ENCODE measurements at places on chromosomes 5 and 9.

GRCh38 chr5:173933901-173934300, 45.8 kb downstream of the CPEB4 start:
- ATAC-seq = no peak

DNA sequence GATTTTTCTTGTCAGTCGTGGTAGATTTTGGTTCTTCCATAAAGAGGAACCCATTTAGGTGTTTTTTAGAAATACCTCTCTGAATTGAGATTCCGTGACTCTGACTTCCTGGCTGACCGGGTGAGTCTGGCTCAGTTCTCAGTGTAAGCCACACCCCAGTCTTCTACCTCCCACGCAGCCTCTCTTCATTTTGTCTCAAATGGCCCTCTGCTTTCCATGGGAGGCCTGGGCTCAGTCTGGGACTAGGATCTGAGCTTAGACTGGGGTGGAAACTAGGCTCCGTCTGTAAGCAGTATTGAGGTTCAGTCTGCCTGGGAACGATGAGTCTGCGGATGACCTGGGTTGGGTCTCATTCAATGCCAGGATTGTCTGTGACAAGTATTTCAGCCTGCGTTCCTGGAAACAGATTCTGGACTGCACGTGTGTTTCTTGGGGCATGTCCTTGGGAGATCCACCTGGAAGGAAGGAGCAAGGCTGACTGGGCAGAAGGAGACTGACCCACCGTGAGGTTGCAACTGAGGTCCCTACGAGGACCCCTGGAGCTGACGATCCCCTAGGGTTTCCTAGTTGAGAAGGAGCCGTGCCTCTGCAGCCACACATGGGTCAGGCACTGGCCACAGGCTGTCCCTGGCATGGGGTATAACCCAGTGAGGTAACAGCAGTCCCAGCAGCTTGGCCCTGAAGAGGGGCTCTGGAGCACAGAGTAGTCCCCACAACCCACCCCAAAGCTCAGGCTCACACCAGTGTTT, 12.4 kb upstream of the CRB2 start:
- peak; percentile 67 for ATAC-seq

GRCh38 chr5:116320486-116320885, 235.7 kb downstream of the COMMD10 start:
- no peak for ATAC-seq

DNA sequence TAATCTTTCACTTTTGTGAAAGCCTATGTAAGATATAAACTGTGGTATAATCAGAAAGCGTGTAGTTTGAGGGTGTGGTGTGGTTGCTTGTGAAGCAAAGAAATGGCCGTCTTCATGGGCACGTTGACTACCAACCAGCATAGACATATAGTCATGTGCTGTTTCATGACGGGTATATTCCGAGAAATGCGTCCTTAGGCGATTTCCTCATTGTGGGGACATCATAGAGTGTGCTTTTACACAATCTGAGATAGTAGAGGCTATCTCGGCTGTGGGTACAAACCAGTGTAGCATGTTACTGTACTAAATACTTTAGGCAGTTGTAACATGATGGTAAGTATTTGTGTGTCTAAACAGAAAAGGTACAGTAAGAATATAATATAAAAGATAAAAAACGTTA, 79.7 kb upstream of the LRRC70 start:
- no peak for ATAC-seq

Measured in stimulated activated memory B cell treated with anti-CD40 and anti-IgM and Interleukin-4, amounts not matched to agents 10 μg/mL and 1 μg/mL and 100 μg/mL, for 72 hours (primary cell).